ENCODE measurements at places on chromosomes 16 and 17.

- DNase-seq: no peak
These were observed 6.6 kb downstream of the FASN start for GRCh38 chr17:82091264-82092066.

GRCh38 chr16:7405166-7405565, 72.5 kb downstream of the RBFOX1 start:
- peak; percentile 96 for DNase-seq

DNA sequence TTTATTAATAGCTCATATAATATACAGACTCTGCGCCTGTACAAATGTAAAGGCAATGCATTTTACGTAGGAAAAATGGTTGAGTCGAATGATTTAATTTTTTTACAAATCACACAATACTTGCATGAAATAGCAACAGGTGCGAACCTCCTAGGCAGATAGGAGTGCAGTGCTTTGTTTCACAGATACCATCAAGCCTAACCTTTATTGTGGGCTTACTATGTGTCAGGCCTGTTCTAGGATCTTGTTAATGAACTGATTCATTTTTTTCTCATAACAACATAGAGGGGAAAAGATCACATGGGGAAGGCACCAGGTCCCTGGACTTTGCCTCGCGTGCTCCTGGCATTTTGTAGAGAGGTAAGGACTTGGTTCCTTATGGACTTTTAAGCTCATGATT, 107.8 kb downstream of the PRKCB start:
- DNase-seq: no peak

- DNase-seq: no peak
These were observed 33.9 kb upstream of the ZNF423 start for GRCh38 chr16:49889725-49890397.

GRCh38 chr16:27924411-27925118, 138.9 kb downstream of the GSG1L start:
- peak; percentile 81 for DNase-seq

DNA sequence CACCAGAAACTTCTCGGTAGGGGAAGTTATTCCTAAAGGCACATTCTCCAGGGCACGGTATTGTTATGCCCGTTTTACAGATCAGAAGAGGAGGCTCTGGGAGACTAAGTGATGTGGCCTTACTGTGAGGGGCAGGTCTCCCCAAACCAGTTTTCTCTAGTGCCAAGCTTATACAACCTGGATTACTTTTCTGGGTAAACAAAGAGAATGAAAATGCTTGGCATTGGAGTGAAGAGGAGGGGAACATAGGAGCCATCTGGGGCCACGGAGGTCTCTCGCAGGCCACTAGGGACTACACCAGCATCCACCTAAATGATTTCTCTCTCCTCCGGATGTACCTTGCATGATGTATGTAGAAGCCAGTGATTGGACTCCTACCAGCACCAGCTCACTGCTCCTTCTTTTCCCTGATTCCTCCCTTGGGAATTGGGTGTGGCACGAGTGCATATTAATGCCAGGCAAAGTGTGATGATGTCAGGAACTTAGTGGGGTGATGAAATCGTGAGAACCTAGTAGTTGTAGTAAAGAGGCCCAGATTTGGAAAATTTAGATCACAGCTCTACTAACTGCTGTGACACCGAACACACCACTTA, 674 bp downstream of the TOM1L1 start:
- DNase-seq: peak; percentile 27

- DNase-seq: peak; percentile 89
These were observed 2.1 kb upstream of the HES7 start for GRCh38 chr17:8125947-8126490.

GRCh38 chr16:81730090-81731051, 48.7 kb upstream of the PLCG2 start:
- peak; percentile 91 for DNase-seq

DNA sequence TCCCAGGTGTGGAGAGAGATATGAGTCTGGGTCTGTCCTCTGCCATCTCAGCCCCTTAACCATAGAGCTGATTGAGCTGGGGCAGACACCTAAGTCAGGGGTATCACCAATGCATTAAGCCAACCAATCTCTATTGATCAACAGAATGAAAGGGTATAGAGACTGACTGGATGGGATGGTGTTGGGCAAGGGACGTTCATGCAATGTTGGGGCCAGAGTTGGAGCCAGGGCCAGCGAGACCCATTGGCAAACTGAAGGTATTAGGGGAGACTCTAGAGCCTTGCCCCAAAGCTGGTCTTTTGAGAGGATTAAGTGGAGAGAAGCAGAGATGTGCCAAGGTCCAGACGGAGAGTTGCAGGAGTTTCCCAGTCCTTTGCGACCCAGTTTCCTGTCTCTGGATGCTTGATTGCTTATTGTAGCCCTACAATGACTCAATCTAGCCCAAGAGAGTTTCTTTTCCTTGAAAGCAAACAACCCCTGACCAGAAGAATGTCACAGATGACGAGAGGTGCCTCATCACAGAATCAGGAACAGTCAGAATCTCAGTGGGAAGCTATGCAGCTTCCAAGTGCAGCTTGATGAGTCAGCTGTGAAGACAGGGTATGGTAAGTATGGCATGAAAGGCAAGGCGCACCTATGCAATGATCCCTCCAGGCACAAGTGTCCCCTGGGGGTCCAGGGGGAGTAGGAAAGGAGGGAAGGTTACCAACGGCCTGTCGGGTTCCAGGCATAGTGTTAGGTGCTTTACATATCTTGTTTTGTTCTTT, 137.2 kb downstream of the UTP18 start:
- no peak for DNase-seq

GRCh38 chr16:3740934-3741333, 23.6 kb upstream of the TRAP1 start:
- no peak for DNase-seq

GRCh38 chr16:51049276-51049675, 101.8 kb downstream of the SALL1 start:
- no peak for DNase-seq

- DNase-seq: no peak
These were observed 4.5 kb downstream of the ZNF267 start for GRCh38 chr16:31877876-31878642.

GRCh38 chr17:74454197-74455024, 12.0 kb upstream of the CD300A start:
- DNase-seq: peak; percentile 98

GRCh38 chr17:17570798-17571716, 20.5 kb downstream of the PEMT start:
- no peak for DNase-seq

DNA sequence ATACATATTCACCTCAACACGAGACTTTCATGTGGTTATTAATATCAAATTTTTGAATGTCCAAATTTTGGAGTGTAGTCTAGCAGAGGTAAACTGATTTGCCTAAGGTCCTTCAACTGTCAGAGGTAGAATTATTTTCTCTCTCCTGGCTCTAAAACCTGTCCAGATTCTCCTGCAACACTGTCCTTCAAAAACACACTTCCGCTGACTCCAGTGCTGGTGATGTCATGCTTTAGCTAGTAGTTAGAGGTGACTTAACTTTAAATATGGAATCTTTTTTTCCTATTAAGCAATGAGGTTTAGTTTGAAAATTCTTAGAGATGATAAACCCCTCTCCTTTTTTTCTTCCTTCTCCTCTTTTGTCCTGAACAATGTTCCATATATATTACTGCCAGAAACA, 10.8 kb upstream of the CBLN1 start:
- no peak for DNase-seq

GRCh38 chr16:87570938-87571867, 31.1 kb upstream of the JPH3 start:
- peak; percentile 73 for DNase-seq

- DNase-seq: no peak
These were observed 8.4 kb upstream of the HERPUD1 start for GRCh38 chr16:56923481-56924091.

- DNase-seq: no peak
These were observed 152.1 kb upstream of the CHMP6 start for GRCh38 chr17:80839511-80839941.

GRCh38 chr16:11215935-11216556, 40.0 kb downstream of the SOCS1 start:
- DNase-seq: no peak

- DNase-seq: no peak
These were observed 129.1 kb downstream of the SNX11 start for GRCh38 chr17:48236681-48237134.

GRCh38 chr17:45867702-45868101, 23.0 kb downstream of the SPPL2C start:
- DNase-seq: peak; percentile 32

DNA sequence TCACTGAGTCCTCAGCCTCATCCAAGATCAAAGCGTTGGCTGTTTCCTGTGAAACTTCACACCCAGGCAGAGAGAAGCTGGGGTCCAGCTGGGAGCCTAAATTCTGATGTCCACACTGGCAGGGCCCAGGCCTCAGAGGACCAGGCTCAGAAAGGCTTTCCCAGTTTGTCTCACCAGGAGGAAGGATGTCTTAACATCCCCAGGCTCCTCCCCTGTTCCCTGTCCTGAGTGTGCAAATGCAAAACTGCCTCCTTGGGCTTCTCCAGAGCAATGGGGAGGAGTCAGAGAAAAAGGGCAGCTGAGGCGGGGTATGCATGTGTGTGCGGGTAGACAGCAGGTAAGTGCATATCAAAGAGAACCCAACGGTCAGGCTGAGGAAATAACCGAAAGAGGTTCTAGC, 45.7 kb downstream of the CUEDC1 start:
- DNase-seq: no peak

- DNase-seq: no peak
These were observed 9.3 kb upstream of the CAPNS2 start for GRCh38 chr16:55557186-55557585.

DNA sequence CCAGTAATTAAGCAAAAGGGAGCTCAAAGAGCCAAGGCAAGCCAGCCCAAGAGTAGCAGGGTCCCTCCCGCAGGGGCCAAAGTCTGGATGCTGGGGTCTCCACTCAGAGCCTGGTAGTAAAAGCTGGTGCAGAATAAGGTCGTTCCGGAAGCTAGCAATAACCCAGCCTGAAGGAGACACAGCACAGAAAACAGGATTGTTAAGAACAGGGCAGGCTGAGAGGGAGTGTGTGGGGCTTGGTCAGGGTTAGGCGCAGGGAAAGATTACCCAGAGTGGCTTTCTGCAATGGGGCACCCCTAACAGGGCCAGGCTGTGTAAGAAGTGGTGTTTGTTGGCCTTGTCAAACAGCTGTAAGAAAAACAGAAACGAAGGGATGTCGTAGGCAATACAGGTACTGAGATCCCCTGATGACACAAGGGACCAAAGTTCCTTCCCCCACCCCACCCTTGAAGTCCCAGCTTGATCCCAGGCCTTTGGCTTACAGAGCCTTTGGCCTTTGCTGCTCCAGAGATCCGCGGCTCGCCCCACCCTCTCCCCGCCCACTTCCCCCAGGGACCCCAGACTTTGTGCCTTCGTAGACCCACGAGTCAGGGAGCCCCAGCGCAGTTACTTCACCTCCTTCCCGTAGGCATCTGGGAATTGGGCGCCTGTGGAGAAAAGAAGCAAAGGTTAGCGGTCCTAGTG, 712 bp downstream of the TMEM256 start:
- peak; percentile 87 for DNase-seq

DNA sequence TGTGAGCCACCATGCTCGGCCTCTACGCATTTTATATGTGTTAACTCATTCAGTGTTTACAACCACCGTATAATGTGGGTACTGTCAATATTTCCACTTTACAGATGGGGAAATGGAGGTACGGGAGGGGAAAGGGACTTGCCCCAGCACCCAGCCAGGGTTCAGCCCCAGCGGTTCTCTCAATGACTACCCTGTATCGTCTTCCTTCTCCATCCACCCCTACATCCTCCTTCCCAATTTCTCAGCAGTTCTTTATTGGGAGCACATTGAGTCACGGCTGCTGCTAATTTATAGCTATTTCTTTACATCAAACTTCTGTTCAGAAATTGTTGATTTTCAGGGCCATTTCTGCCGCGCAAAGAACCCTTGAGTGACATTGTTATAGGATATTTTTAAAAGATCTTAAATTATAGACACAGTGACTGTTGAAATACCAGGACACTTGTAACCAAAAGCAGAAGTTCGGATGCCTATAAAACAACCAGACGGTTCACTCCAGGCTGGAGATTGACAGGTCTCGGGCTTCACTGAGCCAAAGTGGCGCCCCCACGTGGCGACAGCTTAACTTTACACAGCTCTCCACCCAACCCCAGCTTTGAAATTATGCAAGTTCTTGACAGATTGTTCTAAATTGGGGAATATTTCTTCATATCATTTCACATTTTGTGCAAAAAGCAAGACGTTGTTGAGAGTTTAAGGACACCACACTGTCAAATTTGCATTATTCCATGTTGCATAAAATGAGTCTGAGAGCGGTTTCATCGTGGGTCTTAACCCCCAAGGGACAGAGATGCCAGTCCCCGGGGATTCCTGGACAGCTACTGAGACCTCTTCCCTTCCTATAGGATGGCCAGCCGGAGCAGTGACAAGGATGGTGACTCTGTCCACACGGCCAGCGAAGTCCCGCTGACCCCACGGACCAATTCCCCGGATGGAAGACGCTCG, 11.8 kb downstream of the SYT17 start:
- DNase-seq: peak; percentile 77

- peak; percentile 86 for DNase-seq
These were observed 3.3 kb upstream of the COG1 start for GRCh38 chr17:73189417-73190099.

DNA sequence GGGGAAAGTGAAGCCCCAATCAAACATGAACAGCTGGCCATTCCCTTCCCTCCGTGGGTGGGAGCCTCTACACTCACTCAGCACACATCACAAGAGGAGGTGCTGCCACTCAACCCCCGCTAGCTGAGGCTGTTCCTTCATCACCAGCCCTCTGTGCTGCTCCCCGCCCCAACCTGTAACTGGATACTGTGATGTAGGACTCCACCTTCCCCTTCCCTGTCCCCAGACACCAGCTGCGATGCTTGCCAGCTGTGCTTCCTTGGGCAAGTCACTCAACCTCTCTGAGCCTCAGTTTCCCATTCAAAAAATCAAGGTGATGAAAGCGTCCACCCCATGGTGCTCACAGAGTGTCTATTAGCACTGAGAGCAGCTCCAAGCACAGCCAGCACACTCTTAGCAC, 273.2 kb downstream of the MRTFB start:
- no peak for DNase-seq

- DNase-seq: no peak
These were observed 10.1 kb downstream of the KSR1 start for GRCh38 chr17:27466376-27466742.

DNA sequence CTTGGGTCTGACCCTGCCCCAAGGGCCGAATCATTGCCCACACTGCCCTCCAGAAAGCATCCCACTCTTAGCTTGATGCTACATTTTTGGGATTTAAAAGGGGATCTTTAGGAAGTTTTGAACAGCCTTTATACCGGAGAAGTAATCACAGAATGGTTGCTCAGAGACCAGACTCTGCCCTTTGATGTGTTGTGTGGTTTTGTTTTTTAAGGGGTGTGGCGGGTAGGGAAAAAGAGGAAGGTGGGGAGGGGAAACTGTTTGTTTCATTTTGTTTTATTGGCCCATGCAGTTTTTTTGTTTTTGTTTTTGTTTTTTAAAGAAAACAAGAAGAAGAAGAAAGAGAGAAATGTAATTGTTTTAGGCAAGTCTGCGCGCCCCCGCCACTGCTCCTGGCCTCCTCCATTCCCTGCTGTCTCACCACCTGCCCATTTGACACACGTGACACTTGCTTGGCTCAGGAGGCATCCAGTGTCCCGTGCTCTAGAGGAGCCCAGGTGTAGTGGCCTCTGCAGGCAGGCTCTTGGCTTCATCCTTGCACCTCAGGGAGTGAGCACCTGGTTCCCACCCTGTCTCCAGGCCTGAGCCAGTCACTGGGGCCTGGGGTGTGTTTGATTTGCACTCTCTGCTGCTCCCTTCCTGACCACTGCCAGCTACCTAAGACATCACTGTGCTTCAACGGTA, 35.7 kb downstream of the GNAO1 start:
- no peak for DNase-seq
